Left ventricle myocardium superior (tissue), 1 donor: ENCODE measurements at places on chromosomes 1 and 21.
A peak's percentile ranks its signal among the peaks of the same experiment; 100 is the strongest.

DNA sequence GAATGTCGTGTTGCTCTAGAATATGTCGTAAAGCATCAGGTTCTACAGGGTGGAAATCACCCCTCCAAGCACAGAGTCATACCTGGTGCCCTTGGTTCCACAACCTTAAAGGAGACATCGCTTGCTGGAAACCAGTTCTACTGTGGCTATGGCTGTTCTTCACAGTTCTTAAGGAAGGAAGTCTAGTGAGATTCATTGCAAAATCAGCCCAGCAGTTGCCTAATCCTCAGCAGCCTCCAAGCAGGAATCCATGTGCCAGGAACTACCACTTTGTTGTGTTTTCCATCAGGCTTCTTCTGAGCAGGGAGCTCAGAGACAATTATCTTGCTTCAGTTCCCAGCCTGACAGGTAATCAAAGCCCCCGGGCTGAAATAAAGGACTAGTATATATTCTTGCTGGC is 45.0 kb upstream of the SLC35F3 start:
- DNase-seq = no peak

DNA sequence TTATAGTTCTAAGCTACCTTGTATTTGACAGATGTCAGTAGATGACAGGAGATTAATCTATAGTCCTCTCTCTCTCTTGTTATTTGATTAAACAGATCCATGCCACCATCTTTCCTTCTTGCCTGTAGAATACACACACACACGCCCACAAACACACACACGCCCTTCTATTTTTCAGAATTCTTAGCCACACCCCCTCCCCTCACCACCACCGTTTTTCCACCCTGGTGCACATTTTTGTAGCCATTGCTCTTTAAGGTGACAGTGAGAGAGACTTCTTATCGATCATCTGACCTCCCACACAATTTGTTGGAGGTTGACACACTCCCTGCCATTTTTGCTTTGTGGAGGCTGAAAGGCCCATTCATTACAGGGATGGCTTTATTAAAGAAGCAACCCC is 123.2 kb downstream of the NTNG1 start:
- no peak for DNase-seq

GRCh38 chr1:32350785-32351398 is 11.4 kb downstream of the FAM229A start:
- DNase-seq = peak; percentile 87

DNA sequence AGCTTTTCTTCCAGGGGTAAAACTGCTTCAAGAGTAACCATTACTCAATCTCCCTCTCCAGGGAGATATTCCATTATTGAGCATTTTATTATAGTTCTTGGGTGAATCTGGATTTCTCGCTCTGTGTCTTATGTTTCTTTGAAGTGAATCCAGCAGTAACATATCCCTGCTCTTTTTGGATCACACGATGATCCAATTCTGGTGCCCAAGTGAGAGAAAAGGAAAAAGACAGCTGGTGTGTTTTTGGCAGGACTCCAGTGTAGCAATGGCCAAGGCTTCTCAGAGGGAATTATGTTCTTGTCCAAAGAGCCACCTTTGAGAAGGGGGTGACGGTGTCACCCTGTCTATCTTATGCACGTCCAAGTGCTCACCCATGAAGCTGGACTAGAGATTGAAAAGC is 140.3 kb upstream of the ERRFI1 start:
- DNase-seq = no peak

DNA sequence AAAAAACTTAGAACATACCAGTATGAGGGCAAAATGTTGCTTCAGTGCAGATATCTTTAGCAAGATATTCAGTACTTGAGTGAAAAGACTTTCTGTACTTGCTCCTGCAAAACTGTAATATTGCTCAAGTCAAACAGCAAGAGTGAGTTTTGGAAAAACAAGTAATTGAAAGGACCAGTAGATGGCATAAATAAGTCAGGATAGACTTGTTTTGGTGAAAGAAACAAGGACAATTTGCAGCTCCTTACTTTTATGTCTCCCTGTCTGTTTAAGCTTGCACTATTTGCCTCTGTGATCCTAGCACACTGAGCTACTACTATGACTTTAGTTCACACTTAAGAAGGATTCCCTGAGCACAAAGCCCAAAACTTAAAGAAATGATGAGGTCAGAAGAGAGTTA is 39.1 kb downstream of the IFI44 start:
- no peak for DNase-seq

- DNase-seq = no peak
Measured at GRCh38 chr21:42019101-42019605, 9.0 kb upstream of the ZBTB21 start.

GRCh38 chr1:243388276-243388675 is 132.4 kb downstream of the SDCCAG8 start:
- no peak for DNase-seq

GRCh38 chr21:23578027-23578426 is 2029.3 kb downstream of the MRPL39 start:
- DNase-seq = no peak

DNA sequence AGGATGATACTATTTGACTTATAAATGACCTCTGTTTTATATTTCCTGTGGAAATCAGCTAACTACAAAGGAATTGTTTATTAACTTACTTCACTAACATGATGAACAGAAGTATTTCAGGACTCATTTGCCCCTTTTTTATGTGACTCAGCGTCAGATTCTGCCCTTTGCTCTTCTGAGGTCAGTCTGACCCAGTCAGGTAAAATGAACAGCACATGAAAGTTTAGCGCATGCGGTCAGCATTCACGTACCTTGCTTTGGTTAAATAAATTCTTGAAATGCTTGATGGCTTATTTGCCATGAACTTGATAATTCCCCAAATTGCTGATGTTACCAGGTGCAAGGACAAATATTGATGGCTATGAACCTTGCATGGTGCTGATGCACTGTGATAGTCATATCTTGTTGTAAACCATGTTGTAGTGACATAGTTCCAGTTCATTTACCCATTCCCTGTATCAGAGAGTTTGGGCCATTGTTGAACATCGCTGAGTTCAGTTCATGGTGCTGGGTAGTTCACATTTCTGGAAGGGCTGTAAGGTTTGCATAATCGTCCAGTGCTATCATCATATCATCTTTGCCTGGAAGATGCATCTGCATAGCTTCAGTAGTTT is 133.4 kb downstream of the NFIA start:
- no peak for DNase-seq

- no peak for DNase-seq
Measured at GRCh38 chr1:170284016-170284415, 138.3 kb downstream of the NTMT2 start.

DNA sequence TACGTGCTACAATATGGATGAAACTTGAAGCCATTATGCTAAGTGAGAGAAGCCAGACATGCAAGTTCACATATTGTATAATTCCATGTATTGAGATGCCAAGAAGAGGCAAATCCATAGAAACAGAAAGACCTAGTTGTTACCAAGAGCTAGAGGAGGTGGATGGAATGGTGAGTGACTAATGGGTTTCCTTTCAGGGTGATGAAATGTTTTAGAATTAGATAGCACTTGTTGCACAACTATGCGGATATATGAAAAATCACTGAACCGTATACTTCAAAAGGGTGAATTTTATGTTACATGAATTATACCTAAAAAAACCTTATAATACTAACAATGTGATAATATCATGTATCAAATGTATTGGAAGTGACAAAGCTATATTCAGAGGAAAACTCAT is 18.1 kb downstream of the EPHA10 start:
- no peak for DNase-seq

DNA sequence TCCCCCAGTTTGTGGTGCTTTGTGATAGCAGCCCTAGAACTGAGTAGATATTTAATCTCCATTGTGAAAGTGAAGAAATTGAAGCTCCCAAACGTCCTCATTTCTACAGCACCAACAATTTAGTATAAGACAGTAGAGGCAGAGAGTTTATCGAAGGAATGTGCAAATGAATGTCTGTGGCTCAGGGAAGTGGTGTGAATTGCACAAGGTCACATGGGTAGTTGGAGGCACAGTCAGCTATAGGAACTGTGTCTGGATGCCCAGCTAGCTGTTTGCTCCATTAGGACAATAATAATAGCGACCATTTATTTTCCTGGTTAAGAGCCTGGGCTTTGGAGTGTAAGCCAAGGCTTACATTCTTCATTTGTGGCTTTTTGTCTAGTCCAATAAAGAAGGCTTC is 144.4 kb upstream of the USP24 start:
- no peak for DNase-seq

DNA sequence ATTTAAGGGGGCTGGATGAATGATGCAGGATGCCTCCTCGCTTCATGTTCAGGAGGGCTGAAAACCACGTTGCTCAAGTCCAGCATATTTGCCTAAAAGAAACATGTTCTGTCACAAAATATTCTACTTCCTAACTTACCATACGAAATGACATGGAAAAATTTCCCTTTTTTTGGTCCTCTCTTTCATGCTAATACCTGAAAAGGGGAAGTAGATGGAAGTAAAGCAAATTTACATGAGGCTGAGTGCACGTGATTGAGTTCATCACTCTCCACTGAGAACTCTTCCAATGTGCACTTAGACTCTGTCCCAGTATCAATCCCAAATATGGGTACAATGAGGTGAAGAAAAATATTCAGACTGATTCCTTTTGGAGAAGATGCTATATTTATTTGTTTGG is 23.0 kb downstream of the XCL2 start:
- DNase-seq = no peak

- DNase-seq = no peak
Measured at GRCh38 chr21:34201001-34201400, 127.6 kb downstream of the MRPS6 start.

- no peak for DNase-seq
Measured at GRCh38 chr1:204931313-204931712, 60.7 kb downstream of the NFASC start.

- DNase-seq = no peak
Measured at GRCh38 chr1:159857889-159858288, 4.6 kb downstream of the VSIG8 start.

DNA sequence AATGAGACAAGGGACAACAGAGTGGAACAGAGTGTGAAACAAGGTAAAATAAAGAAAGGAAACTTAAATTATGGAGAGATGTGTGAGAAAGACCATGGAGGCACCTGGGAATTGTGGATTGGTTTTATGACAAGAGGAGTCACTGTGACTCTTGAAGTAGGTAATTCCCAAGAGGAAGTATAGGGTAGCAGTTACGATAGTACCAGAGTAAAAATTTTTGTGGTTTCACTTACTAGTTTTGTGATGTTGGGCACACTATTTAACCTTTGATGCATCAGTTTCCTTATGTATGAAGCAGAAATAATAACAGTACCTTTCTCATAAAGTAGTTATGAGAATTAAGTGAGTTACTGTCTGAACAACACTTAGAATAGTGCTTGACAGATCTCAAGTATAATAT is 267.9 kb upstream of the DPYD start:
- DNase-seq = no peak

- DNase-seq = no peak
Measured at GRCh38 chr1:15146142-15146680, 7.3 kb upstream of the TMEM51 start.

- DNase-seq = no peak
Measured at GRCh38 chr1:178119628-178120027, 25.7 kb downstream of the RASAL2 start.

- DNase-seq = no peak
Measured at GRCh38 chr1:243316366-243316989, 60.6 kb downstream of the SDCCAG8 start.

DNA sequence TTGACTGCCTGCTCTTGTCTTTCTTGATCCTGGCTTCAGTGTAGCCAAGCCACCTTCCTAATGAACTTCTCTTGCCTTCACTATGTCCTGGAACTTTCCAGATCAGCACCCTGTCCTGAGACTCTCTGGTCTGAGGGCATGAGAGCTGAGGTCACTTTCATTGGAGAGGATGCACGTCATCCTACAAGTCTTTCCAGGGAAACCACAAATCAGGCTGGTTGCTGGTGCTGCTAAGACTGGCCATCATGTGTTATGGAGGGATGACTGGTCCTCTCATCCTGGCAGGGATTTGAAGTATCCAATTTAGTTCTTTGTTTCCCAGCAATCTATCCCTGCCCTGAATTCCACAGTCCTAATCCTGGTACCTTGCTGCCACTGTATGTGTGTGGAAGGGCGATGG is 228.6 kb downstream of the GPATCH2 start:
- DNase-seq = no peak

DNA sequence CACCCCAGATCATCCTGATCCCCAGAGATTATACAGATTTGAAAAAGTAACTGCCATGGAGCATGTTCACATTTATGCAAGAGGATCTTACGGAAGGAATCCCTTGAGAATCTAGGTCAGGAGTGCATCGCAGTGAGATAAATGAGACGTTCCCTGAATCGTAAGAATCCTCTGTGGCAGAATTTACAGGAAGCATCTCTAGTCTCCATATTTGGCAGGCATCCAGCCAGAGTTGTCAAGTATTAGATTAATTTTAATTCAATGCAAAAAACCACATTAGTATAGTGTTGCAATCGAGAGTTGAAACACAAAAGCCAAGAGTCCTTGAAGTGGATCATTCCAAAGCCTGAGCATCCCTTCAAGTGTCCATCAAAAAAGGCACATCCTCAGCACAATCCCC is 100.8 kb downstream of the RRAGC start:
- DNase-seq = no peak

DNA sequence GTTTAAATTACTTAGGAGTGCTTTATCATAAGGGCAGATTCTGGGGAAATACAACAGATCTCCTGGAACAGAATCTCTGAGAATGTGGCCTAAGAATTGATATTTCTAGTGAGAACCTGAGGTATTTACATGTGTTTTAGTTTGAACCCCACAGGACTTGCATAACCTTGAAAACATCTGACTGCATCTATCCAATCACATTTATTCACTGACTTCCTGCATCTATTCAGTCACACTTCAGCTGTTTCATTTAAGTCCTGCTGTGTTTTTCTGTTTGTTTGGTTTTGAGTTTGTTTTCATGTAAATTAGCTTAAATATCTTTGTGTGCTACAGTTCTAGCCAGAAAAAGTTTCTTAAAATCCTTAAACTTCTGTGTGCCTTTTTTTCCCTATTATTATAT is 1260.7 kb downstream of the PLA2G4A start:
- DNase-seq = no peak

- DNase-seq = no peak
Measured at GRCh38 chr1:115501476-115501875, 140.3 kb upstream of the VANGL1 start.

DNA sequence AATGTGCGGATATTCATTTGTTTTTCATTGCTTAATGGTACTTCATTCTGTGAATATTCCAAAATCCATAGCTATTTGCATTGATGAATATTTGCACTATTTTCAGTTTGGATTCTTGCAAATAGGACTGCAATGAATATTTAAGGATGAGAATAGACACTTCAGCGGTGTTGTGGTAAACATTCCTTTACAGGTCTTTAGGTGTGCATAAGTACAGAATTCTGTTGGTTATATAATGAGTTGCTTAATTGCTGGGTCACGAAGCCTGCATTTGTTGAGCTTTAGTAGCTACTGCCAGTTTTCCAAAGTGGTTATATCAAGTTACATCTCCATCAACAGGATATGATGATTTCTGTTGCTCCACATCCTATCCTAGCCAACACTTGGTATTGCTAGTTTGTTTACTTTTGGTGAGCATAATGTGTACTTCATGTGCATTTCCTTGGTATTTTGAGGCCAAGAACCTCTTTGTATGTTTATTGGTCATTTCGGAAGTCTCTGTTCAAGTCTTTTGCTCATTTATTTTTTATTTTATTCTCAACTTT is 64.2 kb upstream of the CYYR1 start:
- DNase-seq = no peak
